ENCODE measurements at places on chromosomes 5 and 9.

- DNase-seq: no peak
These were observed 27.4 kb upstream of the POMT1 start for GRCh38 chr9:131475111-131475955.

GRCh38 chr9:15834541-15834940 lies 281.7 kb downstream of the CCDC171 start:
- no peak for DNase-seq

DNA sequence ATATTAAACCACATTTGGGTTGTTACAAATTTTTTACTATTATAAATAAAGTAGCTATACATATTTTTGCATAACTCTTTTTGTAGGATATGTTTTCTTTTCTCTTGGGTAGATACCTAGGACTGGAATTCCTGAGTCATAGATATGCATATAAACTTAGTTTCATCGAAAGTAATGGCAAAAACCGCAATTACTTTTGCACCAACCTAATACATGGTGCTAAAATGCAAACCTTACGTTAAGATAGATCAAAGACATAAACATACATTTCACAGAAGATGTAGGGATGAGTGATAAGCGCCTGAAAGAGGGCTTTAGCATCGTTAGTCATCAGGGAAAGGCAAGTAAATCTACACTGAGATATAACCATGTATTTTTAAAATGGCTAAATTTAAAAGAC lies 178.4 kb upstream of the EFNA5 start:
- DNase-seq: no peak

DNA sequence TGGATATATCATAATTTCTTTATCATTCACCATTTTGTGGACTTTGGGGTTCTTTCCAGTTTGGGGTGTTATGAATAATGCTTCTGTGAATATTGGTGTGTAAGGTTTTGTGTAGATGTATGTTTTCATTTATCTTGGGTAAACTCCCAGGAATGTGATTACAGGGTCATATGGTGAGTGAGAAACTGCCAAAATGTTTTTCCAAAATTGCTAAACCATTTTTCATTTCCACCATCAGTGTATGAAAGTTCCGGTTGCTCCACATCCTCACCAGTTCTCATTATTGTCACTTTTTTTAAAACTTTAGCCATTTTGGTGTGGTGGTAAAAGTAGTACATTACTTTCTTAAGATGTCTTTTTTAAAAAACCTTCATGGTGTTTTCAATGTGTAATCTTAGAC lies 152.9 kb downstream of the NIPBL start:
- no peak for DNase-seq

DNA sequence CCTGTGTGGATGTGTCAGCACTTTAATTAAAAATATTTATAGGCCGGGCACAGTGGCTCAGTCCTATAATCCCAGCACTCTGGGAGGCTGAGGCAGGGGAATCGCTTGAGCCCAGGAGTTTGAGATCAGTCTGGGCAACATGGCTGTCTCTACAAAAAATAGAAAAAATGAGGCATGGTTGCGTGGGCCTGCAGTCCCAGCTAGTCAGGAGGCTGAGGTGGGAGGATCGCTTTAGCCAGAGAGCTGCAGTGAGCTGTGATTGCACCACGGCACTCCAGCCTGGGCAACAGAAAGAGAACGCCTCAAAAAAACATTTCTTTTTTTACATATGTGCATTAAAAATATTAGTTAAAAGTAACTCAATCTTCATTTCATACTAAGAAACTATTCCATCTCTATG lies 6.2 kb downstream of the TBC1D9B start:
- DNase-seq: no peak

DNA sequence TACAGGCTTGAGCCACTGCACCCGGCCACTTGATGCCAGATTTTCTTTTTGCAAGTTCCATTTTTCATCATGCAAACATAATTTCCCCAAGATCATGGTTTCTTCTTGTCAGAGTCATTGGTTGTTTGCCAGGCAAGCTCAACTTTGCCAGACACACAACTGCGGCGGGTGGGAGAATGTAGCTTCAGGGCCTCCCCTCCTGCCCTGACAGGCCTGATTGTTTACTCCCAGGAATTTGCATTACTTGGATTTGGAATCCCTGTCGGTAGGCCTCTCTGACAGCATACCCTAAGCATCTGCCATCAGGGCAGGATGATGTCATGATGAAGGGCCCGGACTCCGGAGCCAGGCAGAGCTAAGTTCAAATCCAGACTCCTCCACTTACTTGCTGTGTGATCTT lies 15.1 kb downstream of the RPS14 start:
- DNase-seq: no peak

- no peak for DNase-seq
These were observed 2.6 kb downstream of the AUH start for GRCh38 chr9:91359083-91359482.

DNA sequence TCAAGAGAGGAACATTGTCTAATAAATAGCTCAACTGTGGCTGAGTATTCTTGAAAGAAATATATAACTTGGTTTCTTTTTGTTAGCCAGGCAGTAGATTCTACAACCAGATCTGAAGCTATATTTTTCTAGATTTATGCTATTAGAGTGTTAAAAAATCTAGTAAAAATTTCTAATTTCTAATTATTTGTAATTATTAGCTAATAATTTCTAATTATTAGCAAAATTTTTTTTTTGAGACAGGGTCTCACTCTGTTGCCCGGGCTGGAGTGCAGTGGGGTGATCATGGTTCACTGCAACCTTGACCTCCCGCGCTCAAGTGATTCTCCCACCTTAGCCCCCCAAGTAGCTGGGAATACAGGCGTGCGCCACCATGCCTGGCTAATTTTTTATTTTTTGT lies 2.8 kb downstream of the RAD17 start:
- DNase-seq: no peak

GRCh38 chr5:163347671-163348070 lies 89.7 kb upstream of the CCNG1 start:
- DNase-seq: no peak

DNA sequence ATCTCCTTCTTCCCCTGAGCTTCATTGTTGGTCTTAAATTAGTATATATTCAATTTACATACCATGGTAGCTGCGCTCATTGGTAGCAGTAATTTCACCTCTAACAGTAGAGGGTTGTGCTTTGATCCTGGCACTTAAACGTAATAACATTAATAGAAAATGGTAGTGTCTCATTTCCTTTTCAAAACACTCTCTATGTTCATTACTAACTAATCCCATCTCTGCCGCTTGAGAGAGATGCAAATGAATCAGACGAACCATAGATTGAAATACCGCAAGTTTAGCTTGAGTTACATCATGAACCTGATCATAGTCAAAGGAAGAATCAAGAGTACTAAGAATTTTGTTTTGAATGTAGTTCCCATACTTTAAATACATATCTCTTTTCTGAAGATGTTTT lies 2.2 kb downstream of the THBS4 start:
- no peak for DNase-seq

GRCh38 chr9:83962165-83962564 lies 17.9 kb downstream of the HNRNPK start:
- DNase-seq: no peak

- DNase-seq: no peak
These were observed 329.5 kb downstream of the ICE1 start for GRCh38 chr5:5751987-5752386.

GRCh38 chr9:24846248-24846912 lies 300.7 kb upstream of the IZUMO3 start:
- no peak for DNase-seq

DNA sequence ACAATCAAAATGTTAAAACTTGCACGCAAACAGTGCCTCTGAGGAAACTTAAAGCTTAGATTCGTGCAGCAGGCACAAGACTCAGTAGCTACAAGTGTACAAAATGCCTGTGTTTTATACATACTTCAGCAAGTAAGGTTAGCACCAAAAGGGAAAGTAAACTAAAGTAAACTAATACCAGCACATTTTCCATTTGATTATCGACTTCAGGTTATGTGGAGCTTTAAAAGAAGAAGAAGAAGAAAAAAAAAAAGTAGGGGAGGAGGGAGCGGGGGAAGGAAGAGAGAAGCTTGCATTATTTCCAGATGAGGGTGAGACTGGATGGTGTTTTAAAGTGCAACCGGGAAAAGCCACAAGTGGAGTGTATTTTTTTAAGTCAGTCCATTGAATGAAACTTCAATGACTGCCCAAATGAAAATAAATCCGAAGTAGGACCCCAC lies 596 bp upstream of the ADAMTS6 start:
- DNase-seq: no peak

DNA sequence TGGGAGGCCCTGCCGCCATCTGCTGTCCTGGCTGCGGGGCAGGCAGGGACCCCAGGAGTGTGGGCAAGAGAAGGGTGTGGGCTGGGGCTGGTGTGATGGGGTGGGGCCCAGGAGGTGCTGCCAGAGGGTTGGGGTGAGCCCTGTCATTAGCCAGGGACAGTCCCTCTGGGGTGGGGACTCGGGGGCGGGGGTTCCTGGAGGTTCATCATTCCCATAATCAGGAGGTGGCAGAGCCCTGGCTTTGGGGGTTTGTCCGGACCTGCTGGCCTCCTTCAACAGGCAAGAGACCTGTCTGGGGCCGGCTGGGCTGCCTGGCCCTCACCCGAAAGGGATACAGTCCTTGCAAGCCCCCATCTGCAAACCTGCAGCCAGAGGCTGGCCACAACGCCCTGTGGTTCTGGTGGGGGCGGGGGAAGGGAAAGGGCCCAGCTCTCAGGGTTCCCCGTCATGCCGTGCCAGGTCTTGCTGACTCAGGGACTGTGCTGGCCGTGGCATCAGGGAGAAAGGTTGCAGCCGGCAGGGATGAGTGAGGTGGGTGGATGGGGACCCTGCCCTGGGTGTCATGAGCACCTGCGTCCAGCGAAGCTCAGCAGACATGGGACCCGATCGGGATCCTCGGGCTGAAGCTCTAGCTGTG lies 65.2 kb downstream of the MRPL36 start:
- DNase-seq: no peak
